Type B pancreatic cell (in vitro differentiated cells): ENCODE measurements at places on chromosomes 13 and 19.

GRCh38 chr19:30857388-30857787 is 485.2 kb downstream of the ZNF536 start:
- peak; percentile 47 for DNase-seq

DNA sequence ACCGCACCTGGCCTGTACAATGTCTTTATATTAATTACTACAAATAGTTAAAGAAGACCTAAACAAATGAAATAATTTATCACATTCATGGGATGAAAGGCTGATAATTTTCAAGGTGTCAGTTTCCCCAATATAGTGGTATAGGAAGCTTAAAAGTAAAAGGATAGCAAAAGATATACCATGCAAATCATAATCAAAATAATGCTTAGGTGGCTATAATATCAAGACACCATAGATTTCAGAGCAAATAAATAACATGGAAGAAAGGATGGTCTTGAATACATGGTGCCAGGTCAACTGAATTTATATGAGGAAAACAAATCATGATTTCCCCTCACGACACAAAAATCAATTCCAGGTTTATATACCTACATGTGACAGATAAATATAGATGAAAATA is 4.8 kb downstream of the ZNF790 start:
- no peak for DNase-seq

GRCh38 chr13:76523740-76524340 is 362.4 kb downstream of the KCTD12 start:
- no peak for DNase-seq

DNA sequence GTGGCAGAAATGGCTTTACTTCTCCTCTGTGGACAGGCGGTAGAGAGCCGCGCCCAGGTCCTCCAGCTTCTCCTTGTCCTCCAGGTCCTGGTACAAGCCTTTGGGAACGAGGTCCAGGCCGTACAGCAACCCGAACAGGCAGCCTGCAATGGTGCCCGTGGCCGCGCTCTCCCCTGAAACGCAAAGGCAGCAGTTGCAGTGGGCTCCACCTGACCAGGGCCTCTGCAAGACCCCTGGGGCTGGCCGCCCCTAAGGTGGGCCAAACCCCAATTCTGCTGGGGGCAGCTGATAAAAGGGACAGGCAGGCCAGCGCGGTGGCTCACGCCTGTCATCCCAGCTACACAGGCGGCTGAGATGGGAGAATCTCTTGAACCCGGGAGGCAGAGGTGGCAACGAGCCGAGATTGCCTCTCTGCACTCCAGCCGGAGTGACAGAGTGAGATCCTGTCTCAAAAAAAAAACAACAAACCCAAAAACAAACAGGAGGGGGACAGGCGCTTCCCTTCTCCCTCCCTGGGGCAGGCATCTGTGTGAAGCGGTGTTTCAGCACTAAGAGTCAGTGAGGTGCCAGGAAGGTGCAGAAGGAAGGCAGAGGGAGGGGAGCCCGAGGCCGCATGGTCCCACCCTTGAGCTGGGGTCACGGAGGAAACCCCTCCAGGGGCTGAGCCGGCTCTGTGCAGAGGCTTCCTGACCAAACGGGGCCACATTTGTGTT is 30.3 kb downstream of the ADPRHL1 start:
- no peak for DNase-seq

DNA sequence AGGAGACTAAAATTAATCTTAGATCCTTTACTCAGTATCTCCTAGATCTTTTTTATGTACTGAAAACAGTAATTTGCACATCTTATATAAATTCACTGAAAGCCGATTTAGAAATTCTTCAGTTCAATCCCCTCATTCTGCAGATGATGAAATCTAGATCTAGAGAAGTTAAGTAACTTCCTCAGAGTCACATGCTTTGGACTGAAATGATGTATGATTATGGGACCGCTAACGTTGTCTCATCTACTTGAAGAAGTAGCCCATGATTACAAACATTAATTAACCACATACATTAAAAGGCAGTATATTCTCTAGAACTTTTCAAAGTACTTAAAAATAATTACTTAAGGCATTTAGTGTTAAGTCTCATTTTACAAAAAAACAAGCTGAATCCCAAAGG is 37.8 kb downstream of the ELF1 start:
- no peak for DNase-seq

DNA sequence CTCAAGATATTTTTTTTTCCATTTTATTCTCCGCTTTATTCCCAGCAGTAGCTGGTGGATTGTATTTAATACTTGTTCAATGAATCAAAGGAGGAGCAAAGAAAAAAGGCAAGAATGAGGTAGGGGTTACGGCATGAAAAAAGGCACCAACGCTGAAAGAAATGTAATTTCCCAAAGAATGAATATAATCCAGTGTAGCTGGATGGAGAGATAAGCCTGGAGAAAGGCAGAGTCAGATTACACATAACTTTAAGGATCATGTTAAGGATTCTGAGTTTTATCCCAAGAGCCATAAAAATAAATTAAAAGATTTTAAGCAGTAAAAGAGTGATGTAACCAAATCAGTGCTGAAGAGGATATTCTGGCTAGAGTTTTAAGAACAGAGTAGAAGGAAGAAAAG is 67.7 kb downstream of the RBM26 start:
- no peak for DNase-seq

- no peak for DNase-seq
These were observed 4.3 kb downstream of the CTU1 start for GRCh38 chr19:51103926-51104341.

DNA sequence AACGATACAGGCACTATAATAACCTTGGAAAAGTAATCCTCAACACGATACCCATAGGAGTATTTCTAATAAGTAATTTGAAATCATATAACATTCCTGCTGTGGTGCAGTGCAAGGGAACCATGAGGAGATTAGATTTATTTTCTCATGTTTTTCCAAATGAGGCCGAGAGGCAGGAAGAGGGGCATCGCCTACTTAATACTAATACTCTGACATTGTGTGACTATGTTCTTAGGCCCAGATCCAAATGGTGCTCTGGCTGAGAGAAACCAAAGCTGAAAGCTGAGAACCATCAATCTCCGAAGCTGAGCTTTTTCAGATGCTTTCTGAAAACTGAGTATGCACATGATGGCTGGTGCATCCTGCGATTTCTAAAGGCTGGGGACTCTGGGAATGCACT is 248.0 kb upstream of the MAB21L1 start:
- DNase-seq = no peak

DNA sequence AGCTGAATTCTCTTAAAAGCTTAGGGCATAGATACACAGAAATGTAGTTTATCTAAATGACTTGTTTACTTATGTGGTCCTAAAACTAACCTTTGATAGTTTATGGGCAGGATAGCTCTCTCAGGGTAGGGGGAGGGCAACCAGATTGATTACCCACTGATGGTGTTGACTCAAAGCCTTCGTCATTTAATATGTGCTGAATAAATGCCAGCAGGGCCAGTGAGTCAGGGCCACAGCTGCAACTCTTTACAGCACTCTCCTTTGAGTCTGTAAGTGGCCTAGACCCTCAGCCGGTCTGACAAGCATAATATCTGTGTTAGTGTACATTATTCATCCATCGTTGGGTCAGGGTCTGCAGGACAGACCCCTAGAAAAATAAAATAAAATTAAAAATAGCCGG is 128.5 kb downstream of the ZNF675 start:
- DNase-seq = no peak

DNA sequence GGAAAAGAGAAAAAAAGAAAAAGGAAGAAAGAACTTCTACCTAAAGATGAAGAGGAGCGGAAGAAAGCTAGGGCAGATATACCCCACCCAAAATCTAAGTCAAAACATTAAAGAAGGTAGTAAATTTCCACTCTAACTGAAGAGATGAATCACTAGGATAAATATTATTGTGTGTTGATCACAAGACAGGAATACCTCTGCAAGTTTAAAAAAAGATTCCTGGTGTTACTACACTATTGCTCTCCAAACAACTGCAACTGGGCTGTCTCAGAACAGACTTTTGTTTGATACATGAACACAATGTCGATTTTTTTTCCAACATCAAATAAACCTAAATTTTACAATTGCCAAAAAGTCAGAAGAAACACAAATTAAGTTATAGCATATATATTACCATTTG is 6.8 kb downstream of the HSPH1 start:
- no peak for DNase-seq

GRCh38 chr13:45232591-45232990 is 31.7 kb upstream of the KCTD4 start:
- DNase-seq = no peak

- DNase-seq = no peak
These were observed 58.4 kb downstream of the ZIC5 start for GRCh38 chr13:99913167-99913566.

- DNase-seq = no peak
These were observed 13.0 kb downstream of the SAMD4B start for GRCh38 chr19:39355253-39355652.

DNA sequence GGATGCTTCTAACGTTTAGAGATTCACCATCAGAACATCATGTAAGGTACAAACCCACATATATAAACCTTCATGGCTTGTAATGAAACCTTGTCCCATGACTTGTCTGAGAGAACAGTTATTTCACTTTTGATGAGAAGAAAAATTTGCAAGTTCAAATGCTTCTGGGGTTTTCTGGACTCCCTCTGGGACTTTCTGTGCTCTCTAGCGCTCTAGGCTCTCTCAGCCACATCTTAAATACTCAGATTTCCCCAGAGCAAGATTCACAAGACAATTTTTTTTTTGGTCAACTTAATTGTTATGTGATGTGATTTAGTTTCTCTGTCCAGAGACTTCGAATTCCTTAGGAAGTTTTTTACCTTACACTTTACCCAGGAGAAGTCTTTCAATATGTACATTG is 282.8 kb upstream of the EDNRB start:
- no peak for DNase-seq
